ENCODE measurements at places on chromosomes 7 and 10.

DNA sequence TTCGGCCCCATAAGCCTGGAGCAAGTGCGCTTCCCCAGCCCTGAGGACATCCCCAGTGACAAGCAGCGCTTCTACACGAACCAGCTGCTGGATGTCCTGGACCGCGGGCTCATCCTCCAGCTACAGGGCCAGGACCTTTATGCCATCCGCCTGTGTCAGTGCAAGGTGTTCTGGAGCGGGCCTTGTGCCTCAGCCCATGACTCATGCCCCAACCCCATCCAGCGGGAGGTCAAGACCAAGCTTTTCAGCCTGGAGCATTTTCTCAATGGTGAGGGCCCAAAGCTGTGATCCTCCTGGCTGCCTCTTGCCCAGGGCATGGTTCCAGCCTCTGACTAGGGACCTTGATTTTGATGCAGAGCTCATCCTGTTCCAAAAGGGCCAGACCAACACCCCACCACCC lies 10.1 kb downstream of the IRF5 start:
- peak; percentile 27 for DNase-seq

- DNase-seq: no peak
These were observed 9.7 kb downstream of the CUZD1 start for GRCh38 chr10:122835908-122836307.

- no peak for DNase-seq
These were observed 37.9 kb downstream of the JAZF1 start for GRCh38 chr7:28142650-28143049.

- peak; percentile 30 for DNase-seq
These were observed 186.1 kb downstream of the ZNF365 start for GRCh38 chr10:62560201-62560819.

DNA sequence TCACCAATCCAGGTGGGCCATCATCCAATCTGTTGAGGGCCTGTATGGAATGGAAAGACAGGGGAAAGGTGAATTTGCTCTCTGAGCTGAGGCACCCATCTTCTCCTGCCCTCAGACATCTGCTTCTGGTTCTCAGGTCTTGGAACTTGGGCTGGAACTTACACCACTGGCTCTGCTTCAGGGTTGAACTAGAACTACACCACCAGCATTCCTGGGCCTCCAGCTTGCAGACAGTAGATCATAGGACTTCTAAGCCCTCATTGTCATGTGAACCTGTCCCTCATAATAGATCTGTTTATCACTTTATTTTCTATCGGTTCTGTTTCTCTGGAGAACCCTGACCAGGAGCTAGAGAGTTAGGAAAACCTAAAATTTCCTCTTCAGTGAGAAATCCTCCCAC lies 233.5 kb downstream of the CREB5 start:
- DNase-seq: no peak

DNA sequence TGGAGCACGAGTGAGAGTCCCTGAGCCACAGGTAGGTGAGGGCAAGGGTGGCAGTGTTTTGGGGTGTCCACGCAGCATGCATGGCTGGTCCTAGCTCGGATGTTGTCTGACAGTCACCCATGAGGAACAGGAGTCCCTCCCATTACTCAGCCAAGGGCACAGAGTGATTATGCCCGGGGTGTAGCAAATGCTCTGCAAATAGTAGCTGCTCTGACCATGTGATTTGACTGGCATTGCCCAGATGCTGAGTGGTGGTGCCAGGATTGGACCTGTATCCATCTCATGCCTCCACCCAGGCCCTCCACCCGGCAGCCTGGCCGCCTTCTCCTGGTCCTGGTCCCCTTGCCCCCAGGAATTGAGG lies 150.8 kb downstream of the GRK5 start:
- no peak for DNase-seq

GRCh38 chr7:106180721-106181120 lies 68.6 kb upstream of the SYPL1 start:
- DNase-seq: no peak

DNA sequence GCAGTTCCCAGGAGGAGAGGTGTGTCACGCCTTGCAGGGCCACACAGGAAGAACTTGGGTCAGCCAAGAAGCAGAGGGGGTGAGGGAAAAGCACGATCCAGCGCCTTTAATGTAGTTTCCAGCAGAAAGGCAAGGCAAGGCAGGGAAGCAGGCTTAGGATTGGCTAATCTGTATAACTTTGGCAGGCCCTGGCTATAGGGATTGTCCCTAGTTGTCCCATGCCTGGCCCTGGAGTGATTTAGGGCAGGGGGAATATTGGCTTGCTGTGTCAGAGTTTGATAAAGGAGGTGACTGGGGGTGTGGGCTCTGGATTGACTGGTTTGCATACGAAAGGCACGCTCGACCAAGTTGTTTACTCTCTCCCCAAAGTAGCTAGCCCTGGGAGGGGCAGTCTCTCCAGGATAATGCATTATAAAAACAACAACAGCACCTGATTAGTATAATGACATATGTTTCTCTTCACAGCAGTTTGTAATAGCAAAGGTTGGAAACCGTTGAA lies 44.5 kb downstream of the RBM28 start:
- no peak for DNase-seq

DNA sequence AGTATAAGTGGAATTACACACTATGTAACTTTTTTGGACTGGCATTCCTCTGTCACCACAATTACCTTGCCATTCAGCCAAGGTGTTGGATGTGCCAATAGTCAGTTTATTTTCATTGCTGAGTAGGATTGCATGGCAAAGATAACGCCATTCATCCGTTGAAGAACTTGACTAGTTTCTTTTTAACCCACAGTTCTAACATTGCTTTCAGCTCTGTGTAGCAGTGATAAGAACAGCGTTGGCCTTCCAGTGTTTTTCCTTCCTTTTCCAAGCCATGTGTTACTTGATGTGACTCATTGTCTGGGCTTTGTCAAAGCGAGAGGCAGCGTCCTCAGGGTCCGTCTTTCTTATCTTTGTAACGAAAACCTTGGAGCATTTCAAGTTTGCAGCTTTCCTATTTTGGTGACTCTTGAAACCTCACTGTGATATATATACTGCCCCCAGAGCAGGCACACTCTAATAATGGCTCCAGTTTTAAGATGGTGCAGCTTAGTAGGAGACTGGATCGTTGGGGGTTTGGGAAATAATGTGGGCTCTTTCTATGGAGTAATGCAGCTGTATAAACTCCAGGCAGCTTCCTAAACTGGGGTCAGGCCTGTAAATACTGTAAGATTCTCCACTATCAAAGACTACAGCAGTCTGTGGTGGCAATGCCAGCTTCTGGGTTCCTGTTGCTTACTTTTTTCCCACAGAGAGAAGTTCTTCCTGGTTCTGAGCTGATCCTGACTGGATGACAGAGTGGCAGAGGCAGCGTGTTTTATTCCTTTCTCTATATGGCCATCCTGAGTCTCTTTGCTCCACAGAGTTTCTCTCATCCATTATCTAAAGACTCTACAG lies 41.7 kb downstream of the AKR1E2 start:
- peak; percentile 52 for DNase-seq
